ENCODE measurements at places on chromosomes 6 and 20.

- DNase-seq: peak; percentile 47
These were observed 891 bp upstream of the POU3F2 start for GRCh38 chr6:98833307-98834059.

- DNase-seq: no peak
These were observed 249.3 kb downstream of the CD83 start for GRCh38 chr6:14366872-14367271.

GRCh38 chr6:137853569-137854213, 13.4 kb upstream of the TNFAIP3 start:
- no peak for DNase-seq

- DNase-seq: no peak
These were observed 159.6 kb upstream of the PMEPA1 start for GRCh38 chr20:57869291-57869950.

- no peak for DNase-seq
These were observed 113.6 kb downstream of the FLRT3 start for GRCh38 chr20:14223806-14224205.

DNA sequence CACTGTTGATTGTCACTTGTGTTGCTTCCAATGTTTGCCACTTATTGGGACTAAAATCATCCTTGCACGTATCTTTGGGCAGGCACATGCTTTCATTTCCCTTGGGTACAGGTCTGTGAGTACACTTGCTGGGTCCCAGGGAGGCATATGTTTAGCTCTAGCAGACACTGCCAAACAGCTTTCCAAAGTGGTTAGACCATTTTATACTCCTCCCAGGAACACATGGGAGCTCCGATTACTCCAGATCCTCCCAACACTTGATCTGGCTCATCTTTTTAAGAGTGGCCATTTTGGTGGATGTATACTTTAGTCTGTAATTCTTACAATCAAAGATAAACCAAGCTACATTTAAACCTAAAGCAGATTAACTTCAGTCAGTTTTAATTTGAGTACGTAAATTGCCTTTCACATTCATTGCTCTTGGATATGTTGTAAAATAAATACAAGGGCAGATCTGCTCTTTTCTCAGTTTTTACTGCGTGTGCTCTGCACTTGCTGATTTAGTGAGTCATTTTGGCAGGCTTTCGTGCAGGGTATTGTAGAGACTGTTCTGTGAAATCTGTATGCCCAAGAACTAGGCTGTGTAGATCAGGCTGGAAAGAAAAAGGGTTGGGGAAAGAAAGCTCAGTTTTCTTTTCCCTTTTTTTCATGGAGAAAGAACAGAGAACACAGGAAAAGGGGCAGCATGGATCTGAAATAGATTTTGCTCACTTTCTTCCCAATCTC, 19.5 kb downstream of the SLC22A1 start:
- DNase-seq: no peak

- DNase-seq: no peak
These were observed 40.0 kb upstream of the ANKRD60 start for GRCh38 chr20:58268421-58268821.

- no peak for DNase-seq
These were observed 70.2 kb upstream of the SLC22A1 start for GRCh38 chr6:160051390-160051789.

DNA sequence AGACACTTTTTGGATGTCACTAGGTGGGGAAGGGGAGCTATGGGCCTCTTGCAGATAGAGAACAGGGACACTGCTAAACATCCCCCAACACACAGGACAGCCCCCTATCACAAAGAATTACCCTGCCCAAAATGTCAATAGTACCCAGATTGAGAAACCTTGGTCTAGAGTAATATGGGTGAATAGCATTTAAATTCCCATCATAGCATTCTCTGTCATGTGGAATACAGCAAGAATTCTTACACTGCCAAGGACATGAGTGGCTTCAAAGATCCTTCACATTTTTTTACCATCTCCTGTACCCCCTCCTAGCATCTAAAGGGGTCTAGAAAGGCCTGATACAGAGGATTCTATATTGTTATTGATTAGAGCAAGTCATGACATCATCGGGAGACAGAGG, 83.1 kb upstream of the SSTR4 start:
- no peak for DNase-seq

- no peak for DNase-seq
These were observed 9.5 kb downstream of the TAAR2 start for GRCh38 chr6:132614554-132614953.

GRCh38 chr20:49045440-49046086, 549 bp upstream of the CSE1L start:
- DNase-seq: no peak

GRCh38 chr20:48620507-48621375, 207.1 kb downstream of the PREX1 start:
- peak; percentile 92 for DNase-seq

DNA sequence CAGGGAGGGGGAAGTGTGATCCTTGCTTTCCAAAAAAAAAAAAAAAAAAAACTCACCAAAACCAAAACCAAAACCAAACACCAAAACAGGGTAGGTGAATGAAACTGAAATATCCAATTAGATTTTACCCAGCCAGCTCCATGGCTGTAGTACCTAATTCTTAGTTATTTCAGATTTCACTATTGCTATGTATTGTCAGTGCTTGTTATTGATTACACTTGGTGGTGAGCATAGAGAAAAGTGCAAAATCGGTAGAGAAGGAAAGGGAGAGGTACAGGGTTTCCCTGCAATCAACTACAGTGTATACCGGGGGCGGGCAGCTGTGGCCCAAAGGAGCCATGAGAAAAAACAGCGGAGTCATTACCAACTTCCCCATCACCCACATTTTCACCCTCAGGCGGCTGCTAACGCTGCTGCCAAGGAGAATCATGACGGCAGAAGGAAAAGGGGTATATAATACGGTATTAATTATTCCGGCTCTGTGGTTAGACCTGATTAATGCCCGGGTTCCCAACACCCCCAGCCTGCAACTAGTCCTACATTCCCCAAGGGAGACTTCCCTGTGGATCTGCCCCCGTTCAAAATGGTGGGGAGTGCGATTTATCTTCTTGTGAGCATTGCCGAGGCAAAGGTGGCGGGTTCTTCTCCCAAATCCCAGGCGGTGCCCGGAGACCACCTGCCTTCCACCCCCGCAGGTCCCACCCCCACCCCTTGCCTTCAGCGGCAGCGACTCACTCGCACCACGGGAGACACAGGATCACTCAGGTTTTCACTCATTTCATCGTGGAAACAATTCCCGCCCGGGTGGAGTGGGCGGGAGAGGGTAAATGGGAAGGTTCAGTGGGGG, at the start of gene C6orf62:
Gene C6orf62 (minus strand): TSS at position 30 of the 847 bp plus-strand sequence. CDS start 486 bp downstream, outside the sequence.
- DNase-seq: peak; percentile 45

DNA sequence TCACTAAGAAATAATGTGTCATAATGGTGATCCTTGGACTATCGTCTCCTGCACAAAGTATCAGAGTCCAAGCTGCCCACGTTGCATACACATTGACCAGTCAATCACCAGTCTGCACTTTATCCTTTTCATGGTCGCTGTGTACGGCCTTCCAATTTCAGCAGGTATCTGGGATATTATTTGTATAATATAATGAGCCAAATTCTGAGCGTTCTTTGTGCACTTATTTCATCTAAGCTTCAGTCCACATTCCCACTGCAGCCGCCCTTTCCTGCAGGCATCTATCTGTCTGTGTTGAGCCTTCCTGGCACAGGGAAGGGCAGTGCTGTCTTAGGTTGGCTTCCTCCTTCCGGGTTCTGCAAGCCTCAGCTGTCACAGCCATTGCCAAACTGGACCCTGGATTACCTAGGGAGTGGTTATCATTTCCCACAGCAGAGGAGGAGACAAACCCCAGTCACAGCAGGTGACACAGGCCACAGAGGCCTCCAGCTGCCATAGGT, 174.3 kb downstream of the TTLL2 start:
- DNase-seq: no peak

GRCh38 chr6:148523048-148523447, 180.4 kb downstream of the SASH1 start:
- no peak for DNase-seq

DNA sequence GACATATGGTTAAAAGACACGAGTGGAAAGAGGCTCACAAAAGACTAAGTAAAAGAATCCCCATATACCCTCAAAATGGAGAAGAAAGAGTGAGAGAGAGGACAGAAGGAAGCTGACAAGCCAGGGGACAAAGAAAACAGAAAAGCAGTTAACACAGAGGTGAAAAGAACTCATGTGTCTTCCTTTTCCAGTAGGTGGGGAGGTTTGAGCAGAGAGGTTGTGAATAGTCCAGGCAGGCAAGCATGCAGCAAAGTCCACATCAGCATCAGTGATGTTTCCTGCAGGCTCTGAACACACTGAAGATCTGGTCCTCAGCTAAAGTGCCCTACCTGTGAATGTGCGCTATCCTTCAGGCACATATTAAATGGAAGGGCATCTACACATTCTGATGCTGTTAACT, 196.5 kb upstream of the IRAK1BP1 start:
- no peak for DNase-seq

DNA sequence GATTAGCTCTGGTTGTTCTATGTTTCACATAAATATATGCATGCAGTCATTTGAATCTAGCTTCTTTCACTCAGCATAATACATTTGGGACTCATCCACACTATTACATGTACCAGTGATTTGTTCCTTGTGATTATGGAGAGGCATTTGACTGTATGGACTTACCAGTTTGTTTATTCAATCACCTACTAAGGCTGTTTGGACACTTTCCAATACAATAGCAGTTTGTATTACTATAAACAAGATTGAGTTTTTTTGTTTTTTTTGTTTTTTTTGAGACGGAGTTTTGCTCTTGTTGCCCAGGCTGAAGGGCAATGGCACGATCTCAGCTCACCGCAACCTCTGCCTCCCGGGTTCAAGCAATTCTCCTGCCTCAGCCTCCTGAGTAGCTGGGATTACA, 109.8 kb upstream of the DST start:
- no peak for DNase-seq

DNA sequence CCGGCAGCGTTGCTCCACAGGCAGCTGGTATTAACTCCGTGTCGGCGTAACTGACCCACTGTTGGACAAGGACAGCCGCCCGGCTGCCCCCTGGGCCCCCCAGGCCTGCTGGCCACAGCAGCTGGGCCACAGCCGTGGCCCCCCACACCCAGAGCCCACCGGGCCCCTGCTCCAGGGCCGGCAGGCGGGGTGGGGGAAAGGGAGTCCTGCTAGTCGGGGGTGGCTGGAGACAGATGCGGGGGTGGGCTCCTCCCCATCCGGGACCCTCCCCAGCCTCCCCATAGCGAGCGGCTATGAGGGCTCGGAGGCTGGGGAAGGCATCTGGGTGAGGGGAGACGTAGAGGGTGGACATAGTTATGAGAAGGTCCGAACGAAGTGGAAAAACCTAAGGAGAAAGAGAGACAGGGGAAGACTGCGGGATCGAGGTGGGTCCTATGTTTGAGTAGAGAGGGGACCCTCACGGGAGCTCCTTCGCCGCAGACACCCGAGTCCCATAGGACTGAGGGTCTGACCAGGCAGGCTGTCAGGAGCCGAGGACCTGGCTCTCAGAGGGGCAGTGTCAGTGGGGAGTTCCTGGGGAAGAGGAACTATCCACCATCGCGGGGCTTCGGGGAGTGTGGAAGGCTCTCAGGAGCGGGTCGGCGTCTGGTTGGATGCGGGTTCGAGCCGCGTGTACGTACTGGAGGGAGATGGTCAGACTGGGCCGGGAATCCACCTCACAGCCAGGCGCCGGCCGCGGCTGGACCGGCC, 511 bp downstream of the VARS1 start:
- DNase-seq: no peak

DNA sequence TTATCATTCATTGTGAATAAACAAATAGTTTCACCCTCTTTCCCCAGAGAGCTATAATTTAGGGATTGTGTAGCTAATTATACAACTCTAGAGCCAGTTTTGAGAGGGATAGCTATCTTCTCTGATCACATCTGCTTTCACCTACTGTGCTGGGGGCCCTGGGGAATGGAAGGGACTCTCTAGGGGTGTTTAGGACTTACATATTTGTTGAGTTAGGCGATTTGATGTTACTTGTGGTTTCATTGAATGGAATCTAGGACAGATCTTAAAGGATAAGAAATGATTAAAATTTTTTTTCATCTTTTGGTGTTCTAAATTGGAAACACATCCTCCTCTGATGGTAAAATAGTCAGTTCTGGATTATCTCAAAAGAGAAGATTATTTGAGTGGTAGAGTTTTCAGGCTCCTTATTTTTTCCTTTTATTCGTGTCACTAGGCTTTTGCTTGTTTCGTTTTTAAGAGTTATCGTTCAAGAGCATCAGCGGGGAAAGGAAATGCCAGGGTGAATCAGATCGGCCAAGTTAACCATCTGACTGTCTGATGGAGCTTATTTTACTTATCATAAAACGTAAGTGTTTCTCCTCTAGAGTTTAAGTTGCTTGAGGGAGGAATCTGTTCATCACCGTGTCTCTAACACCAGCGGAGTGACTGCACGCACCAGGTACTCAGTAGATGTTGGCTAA, 236.7 kb downstream of the FARS2 start:
- no peak for DNase-seq

GRCh38 chr6:166112580-166112979, 55.1 kb downstream of the TBXT start:
- DNase-seq: no peak

DNA sequence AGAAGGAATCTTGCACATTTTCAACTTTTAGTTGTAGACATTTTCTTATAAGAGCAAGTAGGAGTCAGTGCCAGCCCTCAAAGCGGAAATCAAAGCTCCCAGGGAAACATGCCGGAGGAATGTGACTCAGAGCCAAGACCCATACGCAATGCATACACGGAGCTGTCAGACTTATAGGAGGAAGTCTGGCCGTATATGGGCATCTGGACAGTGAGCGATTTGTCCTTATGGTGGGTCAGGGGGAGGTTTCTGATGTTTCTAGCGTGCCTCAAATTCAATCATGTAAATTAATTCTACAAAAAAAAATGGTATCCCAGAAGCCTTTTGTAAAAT, 3.6 kb upstream of the CCN2 start:
- peak; percentile 38 for DNase-seq

GRCh38 chr20:58237318-58238132, 9.1 kb upstream of the ANKRD60 start:
- DNase-seq: no peak

DNA sequence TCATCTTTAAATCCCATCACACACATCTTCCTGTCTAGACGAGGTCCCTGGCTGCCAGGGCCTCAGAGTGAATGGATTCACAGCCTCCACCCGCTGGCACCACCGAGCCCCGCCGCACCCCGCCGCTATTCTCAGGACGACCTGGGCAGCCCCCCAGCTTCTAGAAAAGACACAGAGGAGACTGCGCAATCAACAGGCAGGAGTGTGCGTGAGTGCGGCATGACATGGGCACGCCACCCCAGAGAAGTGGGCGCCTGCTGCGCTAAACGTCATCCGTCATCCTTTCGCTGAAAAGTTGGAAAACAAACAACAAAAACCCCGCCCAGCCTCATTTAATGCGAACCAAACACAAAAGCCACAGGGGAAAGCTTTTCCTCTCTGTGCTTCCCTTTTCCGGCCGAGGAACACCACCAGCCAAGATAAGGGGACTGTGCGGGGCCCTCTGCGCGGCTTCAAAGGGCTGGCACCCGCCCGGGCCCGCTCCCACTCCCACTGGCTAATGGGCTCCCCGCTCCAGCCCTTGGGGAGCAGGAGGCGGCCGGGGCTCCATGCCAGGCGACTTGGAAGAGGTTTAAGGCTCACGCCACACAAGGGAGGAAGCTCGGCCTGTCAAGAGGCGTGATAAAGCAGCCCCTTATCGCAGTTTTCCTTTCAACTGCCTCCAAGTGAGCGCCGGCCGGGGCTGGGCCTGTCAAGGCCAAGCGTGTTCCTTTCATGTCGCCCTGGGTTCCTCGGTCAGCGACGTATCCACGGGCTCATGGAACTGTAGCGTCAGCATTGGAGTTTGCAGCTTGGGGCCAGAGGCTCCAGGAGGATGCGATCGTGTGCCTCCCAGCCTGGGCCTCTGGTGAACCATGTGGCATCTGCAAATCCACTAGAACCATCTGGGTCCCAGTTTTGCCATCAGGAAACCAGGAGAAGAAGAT, 50.1 kb downstream of the NFATC2 start:
- DNase-seq: peak; percentile 86

Measured in ovary (tissue), 10 donors.